ENCODE measurements at places on chromosomes 1 and 21. TPM values are rescaled to one million over a fixed set of nuclear protein-coding genes. Genes with fewer than 3 reads are reported as not detected.
A peak's percentile ranks its signal among the peaks of the same experiment; 100 is the strongest.

Gene ANKRD34A
- total RNA-seq, result 0.68 TPM

DNA sequence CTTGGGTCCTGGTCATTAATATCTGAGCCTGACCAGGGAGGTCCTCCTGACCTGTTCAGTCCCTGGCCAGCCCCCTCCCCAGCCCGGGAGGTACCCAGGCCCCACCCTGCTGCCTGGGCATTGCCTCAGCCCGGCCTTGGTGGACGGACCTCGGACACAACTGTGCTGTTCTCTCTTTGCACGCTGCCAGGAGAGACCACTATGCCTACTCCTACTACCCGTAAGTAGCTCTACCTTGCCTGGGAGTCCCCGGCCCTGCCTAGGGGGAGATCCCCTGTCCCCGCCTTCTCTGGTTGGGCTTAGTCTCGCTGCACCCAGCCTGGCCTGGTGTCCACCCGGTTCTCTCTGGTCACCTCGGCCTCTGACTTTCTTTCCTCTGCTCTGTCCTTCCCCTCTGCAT, 53.2 kb downstream of the PTPRU start:
- H3K4me1 ChIP-seq, result no peaks in the 10 kb centered on the region
- H3K36me3 ChIP-seq, result no peaks in the 10 kb centered on the region
- no peak for DNase-seq
- no peak overlapping the region for H3K27ac ChIP-seq
- no peaks in the 10 kb centered on the region for H3K27me3 ChIP-seq

DNA sequence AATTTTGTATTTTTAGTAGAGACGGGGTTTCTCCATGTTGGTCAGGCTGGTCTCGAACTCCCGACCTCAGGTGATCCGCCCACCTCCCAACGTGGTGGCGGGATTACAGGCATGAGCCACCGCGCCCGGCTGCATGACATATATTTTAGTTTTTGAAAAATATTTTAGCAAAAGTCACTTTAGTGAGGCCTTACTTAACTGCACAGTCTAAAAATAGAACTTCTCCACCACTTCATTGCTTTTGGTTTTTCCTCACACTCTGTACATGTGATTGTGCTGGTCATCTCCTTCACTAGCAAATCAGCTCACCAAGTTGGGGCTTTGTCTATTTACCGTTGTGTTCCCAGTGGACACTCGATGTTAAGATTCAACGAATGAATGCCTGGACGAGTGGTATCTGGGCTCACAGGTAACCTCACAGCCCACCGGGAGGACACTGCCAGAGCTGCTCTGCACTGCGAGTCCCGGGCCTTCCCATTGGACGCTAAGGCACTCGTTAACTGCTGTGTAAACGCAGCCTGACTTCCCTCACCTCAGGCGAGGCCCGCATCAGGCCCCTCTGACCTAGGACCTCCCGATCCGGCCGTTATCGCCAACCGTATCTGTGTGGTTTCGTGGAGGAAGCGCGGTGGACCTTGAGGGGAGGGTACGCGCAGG, 14.0 kb upstream of the ZNF692 start:
- peak overlapping the region; percentile 94 for H3K4me3 ChIP-seq
- peaks cover 4% of the 10 kb centered on the region for H3K4me1 ChIP-seq
- peak overlapping the region; percentile 76 for H3K27ac ChIP-seq
- no peaks in the 10 kb centered on the region for H3K36me3 ChIP-seq

GRCh38 chr1:97202481-97203380, 481.1 kb downstream of the PTBP2 start:
- no peak for DNase-seq
- no peaks in the 10 kb centered on the region for H3K36me3 ChIP-seq
- no peaks in the 10 kb centered on the region for H3K4me1 ChIP-seq
- H3K27me3 ChIP-seq, result no peaks in the 10 kb centered on the region
- H3K27ac ChIP-seq, result no peak overlapping the region
- H3K4me3 ChIP-seq, result no peak overlapping the region

DNA sequence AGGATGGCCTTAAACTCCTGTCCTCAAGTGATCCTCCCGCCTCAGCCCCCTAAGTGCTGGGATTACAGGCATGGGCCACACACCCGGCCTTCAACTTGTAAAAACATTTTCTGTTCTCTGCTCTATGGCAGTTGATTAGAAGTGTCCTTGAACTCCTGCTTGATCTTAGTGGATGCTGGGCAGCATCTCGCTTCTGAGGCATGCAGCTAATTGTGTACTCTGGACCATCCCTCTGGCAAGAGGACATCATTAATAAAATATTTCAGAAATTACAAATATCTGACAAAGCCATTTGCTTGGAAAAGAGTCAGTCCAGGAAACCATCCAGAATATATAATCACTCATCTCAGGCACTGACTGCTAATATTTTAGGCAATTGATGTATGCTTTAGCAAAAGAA, 8.1 kb downstream of the NGF start:
- H3K36me3 ChIP-seq, result no peaks in the 10 kb centered on the region
- DNase-seq, result no peak
- H3K4me1 ChIP-seq, result no peaks in the 10 kb centered on the region

GRCh38 chr1:50126927-50127715, 18.4 kb downstream of the ELAVL4 start:
- no peak overlapping the region for H3K27ac ChIP-seq
- no peaks in the 10 kb centered on the region for H3K4me1 ChIP-seq
- H3K4me3 ChIP-seq, result no peak overlapping the region

Gene FCGR3A
- 7.3 TPM for total RNA-seq

Gene DSTYK
- total RNA-seq, result 14.7 TPM

- no peaks in the 10 kb centered on the region for H3K36me3 ChIP-seq
- no peak for DNase-seq
- H3K27me3 ChIP-seq, result no peaks in the 10 kb centered on the region
Measured at GRCh38 chr1:246066573-246066972, 440.5 kb downstream of the SMYD3 start.

DNA sequence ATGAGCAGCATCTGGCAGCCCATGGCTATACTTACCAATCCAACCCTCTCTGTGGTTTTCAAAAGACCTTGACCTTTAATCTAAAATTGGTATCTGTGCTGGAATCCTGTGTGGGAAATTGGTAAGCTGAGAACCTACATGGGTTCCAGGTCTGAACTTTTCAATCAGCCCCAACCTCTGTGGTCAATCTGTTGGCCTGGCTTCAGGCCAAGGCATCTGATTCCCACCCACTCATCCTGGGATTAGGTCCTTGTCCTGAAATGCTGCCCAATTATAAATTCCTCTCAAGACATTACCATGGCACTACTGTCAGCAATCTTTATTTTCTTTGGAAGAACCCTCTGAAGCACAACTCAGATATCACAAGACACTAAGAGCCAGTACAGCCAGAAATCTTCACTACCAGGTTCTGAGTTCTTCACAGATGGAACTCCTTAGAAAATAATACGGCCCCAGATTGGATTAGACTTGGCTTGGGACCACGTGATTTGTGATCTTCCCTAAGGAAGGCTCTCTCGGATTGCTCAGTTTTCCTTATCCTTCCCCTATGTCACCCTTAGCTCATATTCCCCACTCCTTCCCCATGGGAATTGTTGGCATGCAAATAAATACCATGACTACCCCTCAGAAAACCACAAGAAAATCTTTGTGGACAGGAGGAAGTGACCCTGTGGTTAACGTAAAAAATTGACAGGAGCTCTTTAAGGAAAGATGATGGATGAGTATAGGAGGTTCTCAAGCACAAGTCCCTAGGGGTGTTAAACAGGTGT, 207.9 kb upstream of the ST6GALNAC5 start:
- H3K4me1 ChIP-seq, result no peaks in the 10 kb centered on the region
- H3K36me3 ChIP-seq, result no peaks in the 10 kb centered on the region
- no peak overlapping the region for H3K4me3 ChIP-seq
- no peak overlapping the region for H3K27ac ChIP-seq
- no peaks in the 10 kb centered on the region for H3K27me3 ChIP-seq
- no peak for DNase-seq

DNA sequence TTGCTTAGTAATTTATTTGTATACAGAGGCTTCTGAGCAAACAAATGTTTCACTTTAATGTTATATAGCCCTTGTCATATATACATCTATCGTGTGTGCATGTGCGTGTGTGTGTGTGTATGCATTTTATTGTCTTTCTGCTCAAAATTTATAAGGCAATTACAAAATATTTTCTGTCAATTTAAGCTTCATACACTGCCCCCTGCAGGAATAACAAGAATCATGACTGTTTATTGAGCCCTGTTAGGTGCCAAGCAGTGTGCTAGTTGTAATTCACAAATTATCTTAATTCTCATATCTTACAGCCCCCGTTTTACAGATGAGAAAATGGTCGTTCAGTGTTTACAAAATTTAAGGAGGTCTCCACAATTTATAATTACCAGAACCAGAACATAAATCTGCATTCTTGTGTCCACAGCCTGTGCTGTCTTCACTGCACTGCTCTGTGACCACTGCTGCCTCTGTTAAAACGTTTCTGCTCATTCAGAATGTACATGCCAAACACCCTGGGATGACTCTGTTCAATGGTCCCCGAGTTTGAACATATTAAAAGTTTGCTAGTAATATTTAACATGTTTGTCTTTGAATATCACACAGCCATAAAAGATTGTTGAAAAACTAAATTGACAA, 181.3 kb downstream of the ATP6V1G3 start:
- no peaks in the 10 kb centered on the region for H3K4me1 ChIP-seq
- no peak overlapping the region for H3K4me3 ChIP-seq
- no peak overlapping the region for H3K27ac ChIP-seq
- DNase-seq, result no peak
- H3K36me3 ChIP-seq, result no peaks in the 10 kb centered on the region
- no peaks in the 10 kb centered on the region for H3K27me3 ChIP-seq

DNA sequence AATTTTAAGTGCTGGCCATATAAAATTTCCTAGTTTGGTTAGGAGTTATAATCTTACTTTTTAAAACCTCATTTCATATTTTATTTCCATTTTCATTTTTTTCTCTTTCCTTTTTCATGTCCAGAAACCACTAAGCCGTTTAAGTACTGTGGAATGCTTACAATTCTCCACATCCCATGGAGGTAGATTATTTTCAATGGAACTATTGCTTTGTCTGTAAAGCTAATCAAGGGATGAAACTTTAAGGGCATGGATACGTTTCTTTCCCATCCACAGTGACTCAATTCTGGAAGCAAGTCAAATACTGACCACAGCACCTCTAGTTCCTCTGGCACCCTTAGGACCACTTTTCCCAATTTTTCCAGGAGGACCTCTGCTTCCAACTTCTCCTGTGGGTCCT, 139.1 kb upstream of the ZNHIT6 start:
- no peak overlapping the region for H3K4me3 ChIP-seq
- H3K27ac ChIP-seq, result no peak overlapping the region
- H3K4me1 ChIP-seq, result no peaks in the 10 kb centered on the region
- no peak for DNase-seq

DNA sequence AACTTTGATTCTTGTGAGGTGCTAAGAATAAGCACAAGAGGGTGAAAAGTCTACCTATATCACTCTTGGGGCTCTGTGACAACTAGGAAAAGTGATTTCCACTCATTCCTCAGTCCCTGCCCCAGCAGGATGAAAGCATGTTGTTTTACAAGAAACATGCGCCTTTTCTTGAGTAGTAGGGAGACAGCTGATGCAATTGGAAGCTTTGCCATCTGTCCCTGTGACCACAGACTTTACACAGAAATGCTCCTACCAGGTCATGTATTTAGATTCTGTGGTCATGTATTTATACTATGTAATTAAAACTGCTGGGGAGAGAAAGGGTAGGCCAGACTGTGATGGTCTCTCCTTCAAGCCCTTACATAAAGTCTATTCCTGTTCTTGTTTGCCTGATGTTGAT, 445.5 kb downstream of the PTPRC start:
- no peak for DNase-seq
- no peaks in the 10 kb centered on the region for H3K27me3 ChIP-seq
- peaks cover 6% of the 10 kb centered on the region for H3K4me1 ChIP-seq
- no peak overlapping the region for H3K27ac ChIP-seq

DNA sequence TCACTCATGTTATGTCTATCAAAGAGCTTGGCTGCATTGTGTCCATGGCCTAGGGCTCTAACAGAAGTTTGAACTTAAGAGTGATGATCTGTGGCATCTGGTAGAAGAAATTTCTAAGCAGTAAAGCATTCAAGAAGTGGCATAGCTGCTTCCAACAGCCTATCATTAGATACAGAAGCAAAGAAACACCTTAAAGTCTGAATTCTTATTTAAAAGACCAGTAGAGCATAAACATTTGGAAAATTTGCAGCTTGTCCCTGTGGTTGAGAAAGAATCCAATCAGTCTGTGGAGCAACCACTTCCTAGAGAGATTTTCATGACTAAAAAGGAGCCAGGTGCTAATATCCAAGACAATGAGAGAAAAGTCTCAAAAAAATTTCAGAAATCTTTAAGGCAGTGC, 165.5 kb downstream of the SNX7 start:
- H3K27ac ChIP-seq, result no peak overlapping the region
- no peaks in the 10 kb centered on the region for H3K36me3 ChIP-seq
- no peak for DNase-seq
- no peaks in the 10 kb centered on the region for H3K4me1 ChIP-seq
- no peak overlapping the region for H3K4me3 ChIP-seq
- no peaks in the 10 kb centered on the region for H3K27me3 ChIP-seq

DNA sequence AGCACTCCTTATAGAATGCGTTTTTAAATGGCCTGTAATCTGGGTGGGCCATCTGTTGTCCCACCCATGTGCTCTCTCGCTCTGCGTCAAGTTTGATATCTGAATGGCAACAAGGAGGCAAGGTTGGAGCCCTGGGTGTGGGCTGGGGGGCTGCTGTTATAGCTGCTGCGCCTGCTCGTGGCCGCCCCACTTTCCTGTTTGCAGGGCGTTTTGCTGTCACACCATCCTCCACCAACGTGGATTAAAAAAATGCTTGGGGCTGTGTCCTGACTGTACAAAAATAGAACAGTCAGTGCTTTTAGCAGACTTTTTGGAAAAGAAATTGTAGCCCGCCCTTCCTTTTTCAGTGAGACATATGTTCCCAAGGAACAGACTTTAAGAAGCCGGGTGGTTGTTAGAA, 25.4 kb downstream of the UMODL1 start:
- DNase-seq, result no peak
- H3K4me3 ChIP-seq, result no peak overlapping the region
- H3K27ac ChIP-seq, result no peak overlapping the region
- H3K4me1 ChIP-seq, result no peaks in the 10 kb centered on the region
- no peaks in the 10 kb centered on the region for H3K36me3 ChIP-seq
- no peaks in the 10 kb centered on the region for H3K27me3 ChIP-seq

Gene CYP4Z1
- total RNA-seq, result not detected

DNA sequence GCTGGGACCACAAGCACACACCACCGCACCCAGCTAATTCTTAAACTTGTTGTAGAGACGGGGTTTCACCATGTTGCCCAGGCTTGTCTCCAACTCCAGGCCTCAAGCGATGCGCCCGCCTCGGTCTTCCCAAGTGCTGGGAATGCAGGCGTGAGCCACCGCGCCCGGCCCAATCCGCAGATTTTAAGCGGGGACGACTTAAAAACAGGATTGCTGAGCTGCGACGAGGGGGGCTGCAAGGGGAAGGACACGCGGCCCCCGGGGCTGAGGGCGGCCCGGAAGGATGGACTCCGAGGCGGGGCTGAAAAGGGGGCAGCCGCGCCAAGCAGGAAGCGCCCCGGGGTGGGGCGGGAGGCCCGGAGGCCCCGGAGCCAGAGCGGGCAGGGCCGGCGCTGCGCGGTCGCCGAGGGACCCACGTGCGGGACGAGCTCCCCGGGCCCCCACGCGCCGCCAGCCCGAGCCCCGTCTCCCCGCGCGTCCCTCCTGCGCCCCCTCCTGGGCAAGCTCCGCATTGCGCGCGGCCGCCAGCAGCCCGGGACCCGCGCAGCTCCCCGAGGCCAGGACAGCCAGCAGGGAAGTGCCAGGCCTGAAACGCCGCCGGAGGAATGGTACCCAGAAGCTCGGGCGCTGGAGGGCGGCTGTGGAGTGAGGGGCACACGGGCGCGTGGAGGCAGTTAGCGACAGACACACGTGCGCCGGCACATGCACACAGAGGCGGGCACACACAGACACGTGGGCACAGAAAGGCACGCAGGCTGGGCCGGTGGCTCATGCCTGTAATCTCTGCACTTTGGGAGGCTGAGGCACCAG, 5.5 kb upstream of the PRKCZ start:
- H3K27me3 ChIP-seq, result peaks cover 54% of the 10 kb centered on the region
- peak overlapping the region; percentile 32 for H3K4me3 ChIP-seq
- peak; percentile 63 for DNase-seq
- H3K36me3 ChIP-seq, result no peaks in the 10 kb centered on the region
- H3K27ac ChIP-seq, result no peak overlapping the region
- H3K4me1 ChIP-seq, result peaks cover 2% of the 10 kb centered on the region

Data from T-cell (primary cell).